ENCODE measurements at places on chromosomes 1 and 21.

- DNase-seq: peak; percentile 4
Observed at GRCh38 chr21:26849428-26850115, 4.4 kb upstream of the ADAMTS1 start.

- DNase-seq: peak; percentile 50
Observed at GRCh38 chr1:230772457-230773395, 25.5 kb downstream of the CAPN9 start.

GRCh38 chr1:109927911-109928321, 17.3 kb downstream of the CSF1 start:
- no peak for DNase-seq

GRCh38 chr1:109327285-109327684, 20.5 kb upstream of the MYBPHL start:
- DNase-seq: no peak

DNA sequence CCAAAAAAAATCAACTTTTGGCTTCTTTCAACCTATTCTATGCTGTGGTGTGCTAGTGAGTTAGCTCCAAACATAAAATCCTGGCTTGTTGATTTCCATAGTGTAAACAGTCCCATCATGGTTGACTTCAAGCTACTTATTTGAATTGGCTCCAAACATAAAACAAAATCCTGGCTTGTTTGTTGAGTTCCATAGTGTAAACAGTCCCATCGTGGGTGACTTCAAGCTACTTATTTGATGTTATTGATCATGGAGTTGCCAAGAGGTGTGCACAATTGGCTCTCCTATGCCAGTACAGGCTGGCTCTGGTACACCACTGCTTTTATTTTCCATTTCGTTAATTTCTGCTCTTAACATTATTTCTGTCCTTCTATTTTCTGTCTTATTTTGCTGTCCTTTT, 1.8 kb upstream of the COA6 start:
- no peak for DNase-seq

- no peak for DNase-seq
Observed at GRCh38 chr1:17875171-17875881, 120.2 kb downstream of the ACTL8 start.

- peak; percentile 57 for DNase-seq
Observed at GRCh38 chr1:202135221-202135721, 9.3 kb downstream of the ARL8A start.

- no peak for DNase-seq
Observed at GRCh38 chr1:65424573-65424889, 4.1 kb downstream of the LEPR start.

DNA sequence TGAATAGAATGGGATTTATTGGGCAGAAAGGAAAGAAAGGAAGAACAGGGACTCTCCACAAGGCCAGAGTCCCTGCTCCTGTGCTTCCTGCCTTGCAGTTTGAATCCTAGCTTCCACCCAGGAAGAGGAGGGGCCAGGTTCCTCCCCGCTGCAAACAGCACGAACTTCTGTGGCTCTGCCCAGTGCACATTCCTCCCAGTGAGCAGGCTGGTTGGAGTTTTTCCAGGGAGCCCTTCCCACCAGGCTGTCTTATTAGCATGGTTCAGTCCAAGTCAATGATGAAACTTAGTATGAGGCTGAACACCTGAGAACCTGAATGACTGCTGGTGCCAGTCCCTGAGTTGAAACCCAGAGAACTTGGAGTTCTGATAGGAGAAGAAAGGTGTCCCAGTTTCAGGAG, 247.2 kb downstream of the DUSP10 start:
- DNase-seq: no peak

GRCh38 chr1:116573431-116574095, 2.7 kb upstream of the CD58 start:
- no peak for DNase-seq

GRCh38 chr1:89005286-89006151, 13.1 kb upstream of the KYAT3 start:
- DNase-seq: no peak

GRCh38 chr1:193308438-193308837, 122.0 kb upstream of the B3GALT2 start:
- DNase-seq: peak; percentile 59

GRCh38 chr1:19455353-19455752, 30.0 kb downstream of the CAPZB start:
- no peak for DNase-seq

GRCh38 chr21:29321932-29322928, 23.5 kb downstream of the BACH1 start:
- DNase-seq: no peak

DNA sequence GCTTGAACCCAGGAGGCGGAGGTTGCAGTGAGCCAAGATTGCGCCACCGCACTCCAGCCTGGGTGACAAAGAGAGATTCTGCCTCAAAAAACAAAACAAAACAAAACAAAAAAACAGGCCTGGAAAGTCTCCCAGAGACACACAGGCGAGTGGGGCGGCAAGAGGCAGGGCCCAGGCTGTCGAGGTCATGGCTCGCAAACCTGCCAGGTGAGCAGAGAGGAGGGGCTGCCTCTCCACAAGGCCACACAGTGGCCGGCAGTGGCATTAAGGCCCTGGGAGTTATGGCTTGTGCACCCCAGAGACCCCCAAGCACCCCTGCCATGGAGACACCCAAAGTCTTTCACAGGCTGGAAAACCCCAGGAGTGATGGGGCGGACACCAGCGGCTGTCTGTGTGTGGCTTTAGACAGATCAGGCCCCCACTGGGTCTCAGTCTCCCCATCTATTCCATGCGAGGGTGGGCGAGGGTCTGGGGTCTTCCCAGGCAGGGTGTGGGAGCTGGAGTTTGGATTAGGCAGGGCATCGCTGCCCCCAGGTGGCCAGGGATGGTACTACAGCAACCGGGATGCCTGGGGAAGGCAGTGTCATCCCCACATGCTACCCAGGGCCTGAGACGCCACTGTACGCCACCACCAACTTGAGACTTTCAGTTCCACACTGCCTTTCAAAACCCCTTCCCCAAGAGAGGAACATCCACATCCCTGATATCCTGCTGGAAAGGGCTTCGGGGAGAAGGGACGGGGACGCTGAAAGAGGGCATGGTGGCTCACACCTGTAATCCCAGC, 7.3 kb upstream of the CTRC start:
- DNase-seq: peak; percentile 72

DNA sequence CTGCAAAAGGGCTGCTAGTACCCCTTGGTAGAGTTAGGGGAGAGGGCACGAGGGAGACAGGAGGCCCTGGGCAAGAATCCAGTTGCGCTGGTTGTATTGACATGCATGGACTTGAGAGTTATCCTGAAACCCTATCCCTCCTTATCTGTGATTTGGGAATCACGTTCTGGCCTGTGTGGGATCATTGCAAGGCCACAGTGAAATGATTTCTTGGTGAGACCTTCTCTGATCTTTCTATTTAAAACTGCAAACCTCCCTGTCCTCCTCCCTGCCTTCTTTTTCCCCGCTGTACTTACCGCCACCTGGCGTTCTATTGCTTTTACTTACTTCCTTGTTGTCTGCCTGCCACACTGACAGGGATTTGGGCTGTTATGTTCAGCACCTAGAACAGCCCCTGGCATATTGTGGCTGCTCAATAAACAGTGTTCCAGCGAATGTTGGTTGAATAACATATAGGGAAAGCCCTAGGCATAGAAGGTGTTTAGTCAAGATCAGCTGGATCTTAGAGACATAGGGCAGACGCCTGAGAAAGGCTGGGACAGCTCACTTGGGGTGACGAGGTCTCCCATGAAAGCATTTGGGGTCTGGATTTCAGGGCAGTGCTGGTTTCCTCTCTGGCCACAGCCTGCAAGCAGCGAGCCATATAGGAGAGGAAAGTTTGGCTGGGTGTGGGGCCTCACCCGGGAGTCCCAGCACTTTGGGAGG, 25.6 kb downstream of the ALPL start:
- peak; percentile 58 for DNase-seq

DNA sequence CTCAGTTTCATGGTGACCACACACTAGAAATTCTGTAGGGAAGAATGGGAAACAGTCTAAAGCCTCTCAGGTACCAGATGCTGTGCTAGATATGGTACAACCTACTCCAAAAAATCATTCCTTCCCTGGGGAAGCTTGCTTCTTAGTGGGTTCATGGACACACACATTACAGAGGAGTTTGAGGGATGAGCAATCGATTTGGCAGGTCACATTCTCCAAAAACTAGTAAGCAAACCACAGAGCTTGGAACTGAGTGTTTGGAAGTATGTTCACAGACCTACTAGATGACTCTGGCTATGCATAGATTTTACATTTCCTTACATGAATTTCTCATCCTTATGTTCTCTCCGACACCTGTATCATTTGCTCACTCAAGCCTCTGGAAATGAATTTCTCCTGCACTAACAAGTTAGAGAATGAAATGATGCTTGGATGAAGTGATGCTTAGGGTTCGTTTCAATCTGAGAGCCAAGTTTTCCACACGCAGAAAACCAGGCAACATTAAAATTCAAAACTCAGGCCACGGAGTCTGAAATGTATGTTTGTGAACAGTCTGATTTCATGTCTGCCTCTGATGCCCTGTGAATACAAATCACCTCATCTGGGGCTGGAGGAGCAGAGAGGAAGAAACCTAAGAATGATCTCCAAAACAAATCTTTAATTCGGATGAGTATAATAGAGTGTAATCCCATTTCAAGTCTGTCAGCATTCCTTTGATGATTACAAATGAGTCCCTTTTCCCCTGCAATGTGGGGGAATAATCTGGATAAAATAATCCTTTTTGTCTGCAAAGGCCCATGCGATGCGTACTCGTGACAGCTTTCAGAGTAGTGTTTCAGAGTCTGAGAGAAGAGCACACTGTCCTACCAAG, 11.0 kb downstream of the EVA1C start:
- no peak for DNase-seq

DNA sequence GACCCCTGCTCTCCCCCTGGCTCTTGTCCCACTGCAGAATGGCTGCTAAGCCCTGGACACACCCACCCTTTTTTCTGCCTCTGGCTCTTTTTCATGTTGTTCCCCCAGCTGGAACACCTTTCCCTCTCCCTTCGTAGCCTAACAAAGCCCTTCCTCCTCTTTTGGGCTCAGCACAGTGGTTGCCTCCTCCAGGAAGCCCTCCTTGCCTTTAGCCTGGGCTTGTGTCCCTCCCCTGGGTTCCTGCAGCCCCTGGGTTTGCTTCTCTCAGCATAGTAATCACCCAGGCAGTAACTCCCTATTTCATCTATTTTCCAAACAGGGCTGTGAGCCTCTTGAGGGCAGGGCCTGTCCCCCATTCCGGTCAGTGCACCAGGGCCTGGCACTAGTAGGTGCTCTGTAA, 19.8 kb upstream of the ACTL8 start:
- DNase-seq: no peak

DNA sequence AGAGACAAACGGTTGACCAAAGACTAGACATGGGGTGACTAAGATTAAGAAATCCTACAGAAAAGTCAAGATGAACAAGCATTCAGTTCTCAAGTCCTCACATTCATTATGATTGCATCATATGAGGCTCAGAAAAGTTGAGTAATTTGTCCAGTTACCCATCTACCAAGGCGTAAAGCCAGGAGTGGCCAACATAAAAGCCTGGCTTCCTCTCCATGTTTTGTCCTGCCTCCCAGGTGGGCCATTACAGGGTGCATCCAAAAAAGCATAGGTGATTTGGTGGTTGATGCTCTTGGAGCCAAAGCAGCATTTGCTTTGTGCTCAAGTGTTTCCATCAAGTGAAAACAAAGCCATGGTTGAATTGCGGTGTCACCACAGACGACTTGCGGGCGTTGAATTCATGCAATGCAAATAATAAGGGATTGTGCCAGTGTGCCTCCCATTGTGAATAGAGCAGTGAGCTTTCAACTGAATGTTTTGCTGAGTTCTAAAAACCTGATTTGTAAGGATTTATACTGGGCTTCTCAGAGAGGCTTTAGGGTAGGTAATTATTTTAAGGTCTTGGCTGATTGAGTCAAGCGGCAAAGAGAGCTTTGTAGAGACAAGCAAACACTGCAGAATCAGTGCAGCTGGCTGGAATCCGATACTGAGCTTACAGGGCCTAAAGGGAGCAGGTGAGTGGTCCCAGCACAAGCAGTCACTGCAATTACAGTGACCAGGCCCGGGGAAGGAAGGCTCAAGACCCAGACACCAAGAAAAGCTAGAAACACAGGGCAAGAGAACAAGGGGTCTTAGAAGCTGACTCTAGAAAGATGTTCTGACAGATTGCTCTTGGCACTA, 54.1 kb downstream of the KCNJ15 start:
- peak; percentile 73 for DNase-seq

- DNase-seq: no peak
Observed at GRCh38 chr1:160653620-160654016, 6.8 kb upstream of the SLAMF1 start.

GRCh38 chr1:194419721-194420120, 1233.3 kb upstream of the B3GALT2 start:
- DNase-seq: no peak

DNA sequence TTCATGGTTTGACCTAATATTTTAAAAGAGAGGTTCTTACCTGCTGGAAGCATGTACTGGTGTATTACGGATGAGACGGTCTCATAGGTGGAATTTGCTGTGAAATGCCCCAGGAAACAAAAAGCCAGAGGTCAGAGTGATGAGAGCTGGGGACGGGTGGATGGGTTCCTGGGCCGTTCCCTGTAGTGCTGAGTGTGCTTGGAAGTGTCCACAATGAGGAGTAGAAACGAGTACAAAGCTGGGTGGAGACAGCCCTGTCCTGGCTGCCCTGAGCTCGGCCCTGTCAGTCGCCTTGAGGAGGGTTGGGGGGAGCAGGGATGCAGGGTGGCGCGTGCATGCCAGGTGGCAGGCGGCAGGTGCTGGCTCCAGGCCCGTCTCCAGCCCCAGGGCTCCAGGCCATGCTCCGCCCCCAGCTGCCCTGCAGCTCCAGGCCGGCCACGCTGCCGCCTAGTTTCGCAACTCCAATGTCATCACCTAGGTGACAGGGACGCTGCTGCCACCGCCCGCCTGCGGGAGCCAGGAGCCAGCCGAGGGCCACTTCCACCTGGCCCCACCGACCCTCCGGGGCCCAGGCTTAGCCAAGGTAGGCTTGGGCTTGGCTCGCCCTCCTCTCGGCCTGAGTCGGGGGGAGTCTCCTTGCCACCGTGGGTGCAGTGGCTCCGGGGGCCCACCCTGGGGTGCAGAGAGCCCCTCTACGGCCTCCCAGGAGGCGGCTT, 16.4 kb downstream of the TP73 start:
- DNase-seq: peak; percentile 79

- peak; percentile 69 for DNase-seq
Observed at GRCh38 chr1:87329526-87330056, 911 bp downstream of the LMO4 start.

DNA sequence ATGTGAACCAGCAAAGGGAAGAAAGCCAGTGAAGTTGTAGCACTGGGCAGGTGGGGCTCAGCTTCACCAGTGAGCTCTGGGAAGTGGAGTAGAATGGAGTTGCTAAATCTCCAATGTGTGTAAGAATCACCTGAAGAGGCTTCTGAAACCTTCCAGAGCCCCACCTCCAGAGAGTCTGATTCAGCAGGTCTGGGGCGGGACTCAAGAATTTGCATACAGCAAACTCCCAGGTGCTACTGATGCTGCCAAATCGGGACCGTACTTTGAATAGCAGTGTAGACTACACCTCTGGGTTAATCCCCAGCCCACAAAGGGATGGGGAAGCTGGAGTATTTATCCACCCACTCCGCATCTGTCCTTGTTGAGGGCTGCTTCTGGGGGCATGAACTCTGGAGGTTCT, 154.3 kb downstream of the IGSF21 start:
- no peak for DNase-seq

Data from NCI-H510A treated with DMSO at 0.1 percent for 48 hours (cell line).